ENCODE measurements at places on chromosomes 3 and 15. TPM values are rescaled to one million over a fixed set of nuclear protein-coding genes. Genes with fewer than 3 reads are reported as not detected.

The ETV5 gene
- total RNA-seq: 1.7 TPM

The TMEM42 gene
- 9.2 TPM for total RNA-seq

The NPAP1 gene
- total RNA-seq: not detected

The RIOX2 gene
- 45.6 TPM for total RNA-seq

The ERICH6 gene
- not detected for total RNA-seq

The CMTM8 gene
- 7.4 TPM for total RNA-seq

The PLA2G4B gene
- 26.5 TPM for total RNA-seq

The SLC22A13 gene
- not detected for total RNA-seq

GRCh38 chr3:172675441-172676193 lies 35.2 kb downstream of the NCEH1 start:
- peaks cover 57% of the 10 kb centered on the region for H3K4me1 ChIP-seq
- DNase-seq: no peak
- H3K4me3 ChIP-seq: no peak overlapping the region

- DNase-seq: no peak
- H3K27ac ChIP-seq: no peak overlapping the region
- H3K36me3 ChIP-seq: peaks cover 20% of the 10 kb centered on the region
- no peaks in the 10 kb centered on the region for H3K27me3 ChIP-seq
These were observed 19.3 kb downstream of the CCDC12 start for GRCh38 chr3:46957092-46957820.

GRCh38 chr15:60162251-60162967 lies 158.3 kb downstream of the FOXB1 start:
- H3K27ac ChIP-seq: no peak overlapping the region
- peaks cover 45% of the 10 kb centered on the region for H3K27me3 ChIP-seq
- H3K36me3 ChIP-seq: no peaks in the 10 kb centered on the region
- no peak for DNase-seq
- no peak overlapping the region for H3K4me3 ChIP-seq
- no peaks in the 10 kb centered on the region for H3K4me1 ChIP-seq

- H3K36me3 ChIP-seq: peaks cover 4% of the 10 kb centered on the region
- no peak overlapping the region for H3K4me3 ChIP-seq
- H3K27ac ChIP-seq: peak overlapping the region; percentile 73
- H3K4me1 ChIP-seq: peaks cover 2% of the 10 kb centered on the region
- H3K27me3 ChIP-seq: no peaks in the 10 kb centered on the region
- DNase-seq: no peak
These were observed 6.9 kb downstream of the NUDT16 start for GRCh38 chr3:131388490-131388799.

GRCh38 chr15:78064544-78064943 lies 13.0 kb downstream of the TBC1D2B start:
- H3K27ac ChIP-seq: peak overlapping the region; percentile 64
- H3K27me3 ChIP-seq: no peaks in the 10 kb centered on the region
- peaks cover 98% of the 10 kb centered on the region for H3K4me1 ChIP-seq
- H3K4me3 ChIP-seq: no peak overlapping the region
- no peaks in the 10 kb centered on the region for H3K36me3 ChIP-seq

- no peak overlapping the region for H3K27ac ChIP-seq
- H3K27me3 ChIP-seq: no peaks in the 10 kb centered on the region
- no peaks in the 10 kb centered on the region for H3K36me3 ChIP-seq
These were observed 45.8 kb downstream of the EBLN2 start for GRCh38 chr3:73107215-73107614.

GRCh38 chr15:68424754-68425390 lies 7.1 kb downstream of the ITGA11 start:
- no peak overlapping the region for H3K4me3 ChIP-seq
- DNase-seq: no peak
- no peak overlapping the region for H3K27ac ChIP-seq
- H3K36me3 ChIP-seq: no peaks in the 10 kb centered on the region

DNA sequence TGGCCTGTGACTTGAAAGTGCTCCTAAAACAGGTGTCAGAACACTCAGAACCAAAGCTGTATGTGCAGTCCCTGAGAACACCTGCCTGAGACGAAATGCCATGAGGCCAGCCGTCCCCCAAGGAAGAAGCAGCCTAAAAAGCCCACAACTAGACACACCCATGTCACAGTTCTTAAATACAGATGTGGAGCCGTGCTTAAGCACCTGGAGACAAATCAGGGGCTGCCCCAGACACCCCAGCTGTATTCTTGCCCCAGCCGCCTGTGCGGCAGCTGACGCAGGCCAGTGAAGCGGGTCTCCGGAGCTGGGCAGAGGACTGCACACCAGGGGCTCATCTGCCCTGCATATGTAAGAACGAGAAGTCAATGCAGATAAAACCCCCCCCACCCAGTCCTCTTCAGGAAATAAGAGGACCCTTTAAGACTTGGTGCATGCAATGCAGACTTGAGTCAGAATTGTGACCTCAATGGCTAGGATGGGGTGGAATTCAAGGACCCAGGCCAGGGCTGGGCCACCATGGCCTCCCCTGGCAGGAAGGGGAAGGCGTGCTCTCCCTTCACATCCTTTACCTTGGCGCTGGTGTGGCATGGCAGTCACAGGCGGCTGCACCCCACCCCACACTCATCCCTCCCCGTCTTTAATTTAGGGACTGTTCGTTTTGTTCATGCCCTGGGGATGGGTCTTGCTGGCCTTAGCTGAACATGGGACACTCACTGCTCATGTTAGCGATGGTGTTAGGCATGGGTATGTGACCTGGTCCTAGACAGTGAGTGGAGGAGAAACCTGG lies 27.7 kb upstream of the PLXNA1 start:
- DNase-seq: no peak
- no peak overlapping the region for H3K4me3 ChIP-seq
- H3K27ac ChIP-seq: no peak overlapping the region

GRCh38 chr3:22937536-22937935 lies 265.6 kb upstream of the UBE2E2 start:
- H3K36me3 ChIP-seq: no peaks in the 10 kb centered on the region
- no peaks in the 10 kb centered on the region for H3K27me3 ChIP-seq
- H3K27ac ChIP-seq: no peak overlapping the region
- peaks cover 17% of the 10 kb centered on the region for H3K4me1 ChIP-seq
- DNase-seq: no peak

- H3K27me3 ChIP-seq: peaks cover 55% of the 10 kb centered on the region
- H3K4me3 ChIP-seq: no peak overlapping the region
- H3K4me1 ChIP-seq: no peaks in the 10 kb centered on the region
- H3K36me3 ChIP-seq: no peaks in the 10 kb centered on the region
- no peak overlapping the region for H3K27ac ChIP-seq
These were observed 9.4 kb upstream of the ERC2 start for GRCh38 chr3:56477646-56478045.

- no peak overlapping the region for H3K4me3 ChIP-seq
- H3K27ac ChIP-seq: no peak overlapping the region
- no peak for DNase-seq
- no peaks in the 10 kb centered on the region for H3K4me1 ChIP-seq
- H3K27me3 ChIP-seq: no peaks in the 10 kb centered on the region
These were observed 8.6 kb downstream of the ZNF445 start for GRCh38 chr3:44468572-44469520.

GRCh38 chr3:113565555-113565954 lies 33.2 kb downstream of the SIDT1 start:
- H3K4me1 ChIP-seq: no peaks in the 10 kb centered on the region
- no peaks in the 10 kb centered on the region for H3K36me3 ChIP-seq
- H3K4me3 ChIP-seq: no peak overlapping the region
- H3K27ac ChIP-seq: no peak overlapping the region

DNA sequence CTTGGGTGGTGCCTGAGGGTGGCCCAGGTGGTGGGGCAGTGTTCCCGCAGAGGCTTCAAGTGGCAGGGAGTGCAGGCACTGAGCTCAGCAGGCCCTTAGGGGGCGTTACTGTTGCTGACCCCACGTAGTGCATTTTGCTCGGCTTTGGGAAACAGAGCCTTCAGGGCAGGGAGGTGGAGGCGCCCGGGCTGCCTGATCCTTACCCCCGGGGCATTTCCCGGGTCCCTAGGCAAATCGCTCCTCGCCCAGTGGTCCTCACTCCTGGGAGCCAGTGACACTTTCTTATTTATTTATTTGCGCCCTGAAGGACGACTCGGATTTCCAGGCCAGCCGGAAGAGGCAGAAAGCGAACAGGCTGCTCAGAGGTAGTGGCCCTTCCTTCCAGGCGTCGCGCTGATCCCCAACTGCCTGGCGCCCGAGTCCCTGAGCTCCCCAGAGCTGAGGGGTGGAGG lies 10.1 kb upstream of the FOXB1 start:
- H3K4me1 ChIP-seq: peaks cover 5% of the 10 kb centered on the region
- H3K27me3 ChIP-seq: peaks cover 47% of the 10 kb centered on the region
- H3K36me3 ChIP-seq: no peaks in the 10 kb centered on the region
- H3K27ac ChIP-seq: no peak overlapping the region

- H3K4me1 ChIP-seq: peaks cover 12% of the 10 kb centered on the region
- H3K27me3 ChIP-seq: no peaks in the 10 kb centered on the region
- no peak for DNase-seq
These were observed 101.1 kb downstream of the DLG1 start for GRCh38 chr3:197197334-197197733.

GRCh38 chr3:9064251-9064650 lies 101.0 kb upstream of the RAD18 start:
- H3K4me3 ChIP-seq: no peak overlapping the region
- H3K36me3 ChIP-seq: no peaks in the 10 kb centered on the region
- H3K4me1 ChIP-seq: no peaks in the 10 kb centered on the region
- no peak overlapping the region for H3K27ac ChIP-seq

DNA sequence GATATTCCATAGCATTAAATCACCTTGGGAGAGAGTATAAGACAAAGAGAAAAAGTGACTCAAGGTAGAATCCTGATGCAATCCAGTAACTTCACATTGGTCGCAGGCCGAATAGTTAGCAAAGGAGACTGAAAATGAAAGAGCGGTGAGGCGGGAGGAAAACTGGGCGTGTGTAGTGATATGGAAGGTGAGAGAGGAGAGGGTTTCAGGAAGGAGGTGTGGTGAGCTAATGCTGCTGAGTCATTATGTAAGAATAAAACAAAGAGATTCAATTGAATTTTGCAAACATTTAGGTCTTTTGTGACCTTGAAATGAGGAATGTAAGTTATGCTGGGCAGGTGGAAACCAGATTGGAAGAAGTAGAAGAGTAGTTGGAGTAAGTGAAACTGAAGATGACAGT lies 235.3 kb downstream of the C3orf38 start:
- H3K27me3 ChIP-seq: no peaks in the 10 kb centered on the region
- no peak overlapping the region for H3K4me3 ChIP-seq
- H3K4me1 ChIP-seq: no peaks in the 10 kb centered on the region
- H3K36me3 ChIP-seq: no peaks in the 10 kb centered on the region
- no peak for DNase-seq

GRCh38 chr3:191294291-191294690 lies 34.9 kb upstream of the CCDC50 start:
- no peak for DNase-seq
- no peak overlapping the region for H3K4me3 ChIP-seq
- no peaks in the 10 kb centered on the region for H3K4me1 ChIP-seq
- H3K36me3 ChIP-seq: no peaks in the 10 kb centered on the region

DNA sequence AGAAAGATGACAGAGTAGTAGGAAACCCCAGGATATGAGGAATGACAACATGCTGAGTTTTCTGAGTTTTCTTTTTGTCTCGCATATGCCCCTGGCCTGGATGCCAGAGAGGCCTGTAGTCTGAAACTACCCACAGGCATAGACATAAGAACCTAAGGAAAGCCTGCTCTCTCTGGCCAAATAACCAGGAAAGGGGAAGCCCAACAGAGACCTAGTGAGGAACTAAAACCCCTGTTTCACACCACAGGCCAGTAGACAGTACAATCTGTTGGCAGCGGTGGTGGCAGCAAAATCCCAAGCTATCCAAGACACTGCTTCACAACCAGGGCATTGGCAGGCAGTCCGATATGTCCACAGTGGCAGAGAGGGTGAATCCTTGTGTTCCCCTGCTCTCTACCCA lies 55.0 kb upstream of the DCP1A start:
- DNase-seq: no peak
- no peaks in the 10 kb centered on the region for H3K4me1 ChIP-seq
- H3K27ac ChIP-seq: no peak overlapping the region

DNA sequence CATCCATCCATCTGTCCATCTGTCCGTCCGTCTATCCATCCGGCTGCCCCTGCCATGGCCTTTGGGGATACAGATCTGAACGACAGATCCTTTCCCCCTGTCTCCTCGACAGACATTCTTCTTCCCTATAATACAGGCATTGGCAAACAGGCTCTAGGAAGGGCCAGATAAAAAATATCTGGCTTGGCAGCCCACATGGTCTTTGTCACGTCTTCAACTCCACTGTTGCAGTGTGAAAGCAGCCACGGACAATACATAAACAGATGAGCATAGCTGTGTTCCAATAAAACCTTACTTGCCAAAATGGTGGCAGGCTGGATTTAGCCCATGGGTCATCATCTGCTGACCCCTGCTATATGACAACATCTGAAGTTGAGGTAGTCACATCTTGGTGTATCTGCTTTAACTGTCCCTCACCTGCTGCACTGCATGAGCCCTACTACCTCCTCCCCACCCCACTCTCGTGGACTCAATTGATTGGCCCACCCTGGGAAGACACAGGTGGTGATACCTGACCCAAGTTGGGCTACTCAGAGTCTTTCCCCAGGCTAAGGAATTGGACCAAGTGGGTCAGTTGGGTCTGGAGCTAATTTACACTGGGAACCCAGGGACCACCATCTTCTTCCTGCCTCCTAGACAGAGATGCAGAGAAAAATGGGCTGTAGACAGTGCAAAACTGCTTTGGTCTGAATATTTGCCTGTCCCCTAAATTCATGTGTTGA lies 128.4 kb upstream of the SMAD3 start:
- no peak for DNase-seq
- peak overlapping the region; percentile 37 for H3K4me3 ChIP-seq
- no peak overlapping the region for H3K27ac ChIP-seq
- H3K27me3 ChIP-seq: no peaks in the 10 kb centered on the region

- no peaks in the 10 kb centered on the region for H3K4me1 ChIP-seq
- H3K36me3 ChIP-seq: no peaks in the 10 kb centered on the region
- DNase-seq: no peak
- no peak overlapping the region for H3K27ac ChIP-seq
- H3K27me3 ChIP-seq: no peaks in the 10 kb centered on the region
- H3K4me3 ChIP-seq: no peak overlapping the region
These were observed 164.3 kb downstream of the ECT2 start for GRCh38 chr3:172914854-172915253.

- no peak for DNase-seq
- H3K4me1 ChIP-seq: peaks cover 4% of the 10 kb centered on the region
- peak within 1 kb of the TSS; percentile 43 for H3K4me3 ChIP-seq
- no peaks in the 10 kb centered on the region for H3K36me3 ChIP-seq
- peaks cover 76% of the 10 kb centered on the region for H3K27me3 ChIP-seq
These were observed at the start of gene SYNM for GRCh38 chr15:99104788-99105513. TSS of gene SYNM (plus strand) at chr15:99105080. CDS start at chr15:99105200, 120 bp downstream.

DNA sequence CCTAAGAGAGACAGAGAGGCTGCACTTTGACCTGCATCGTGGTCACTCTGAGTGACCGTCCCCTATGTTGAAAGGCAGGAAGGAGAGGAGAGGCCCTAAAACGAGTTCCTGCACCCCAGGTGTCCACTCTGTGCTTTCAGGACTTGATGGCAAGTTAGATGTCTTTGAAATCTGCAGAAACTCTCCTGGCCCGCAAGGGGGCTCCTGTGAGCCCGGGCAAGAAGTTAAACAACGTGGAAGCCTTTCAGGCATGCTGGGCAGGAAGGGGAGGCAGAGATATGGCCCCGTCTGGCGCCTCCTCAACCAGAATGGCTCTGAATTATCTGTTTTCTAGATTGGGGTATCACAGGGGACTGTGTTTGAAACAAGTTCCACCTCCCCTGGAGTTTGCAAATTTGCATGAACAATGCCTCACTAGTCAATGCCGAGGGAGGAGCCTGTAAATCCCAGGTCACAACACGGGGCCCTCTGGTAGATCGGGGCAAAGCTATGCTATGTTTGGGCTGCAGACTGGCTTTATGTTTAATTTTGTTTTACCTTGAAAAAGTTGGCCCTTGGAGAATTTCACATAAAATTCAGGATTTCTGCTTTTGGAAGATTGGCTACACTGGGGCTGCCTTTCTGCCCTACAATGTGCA lies 9.8 kb downstream of the CTXND1 start:
- no peak overlapping the region for H3K27ac ChIP-seq
- H3K36me3 ChIP-seq: no peaks in the 10 kb centered on the region
- no peak overlapping the region for H3K4me3 ChIP-seq
- DNase-seq: no peak
- no peaks in the 10 kb centered on the region for H3K4me1 ChIP-seq

Measured in esophagus squamous epithelium (tissue), 5 donors.